RPMI8226 (cell line): ENCODE measurements at places on chromosomes 1 and 21.

DNA sequence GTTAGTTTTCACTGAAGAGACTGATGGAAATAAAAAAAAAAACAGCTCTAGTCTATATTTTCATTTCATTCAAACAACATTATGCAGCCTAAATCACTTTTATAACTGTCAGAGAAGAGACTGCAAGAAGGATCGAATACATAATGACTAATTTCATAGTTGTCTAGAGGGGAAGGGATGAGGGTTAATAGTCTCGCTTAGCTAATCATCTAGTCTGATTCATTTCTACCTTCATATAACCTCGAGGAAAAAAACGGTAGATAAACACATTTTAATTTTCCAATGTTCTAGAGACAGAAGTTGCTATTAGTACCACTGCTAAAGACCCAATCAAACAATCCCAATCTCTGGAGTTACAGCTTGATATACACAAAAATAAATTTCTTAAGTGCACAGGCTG lies 3.5 kb downstream of the FUBP1 start:
- no peak for DNase-seq

DNA sequence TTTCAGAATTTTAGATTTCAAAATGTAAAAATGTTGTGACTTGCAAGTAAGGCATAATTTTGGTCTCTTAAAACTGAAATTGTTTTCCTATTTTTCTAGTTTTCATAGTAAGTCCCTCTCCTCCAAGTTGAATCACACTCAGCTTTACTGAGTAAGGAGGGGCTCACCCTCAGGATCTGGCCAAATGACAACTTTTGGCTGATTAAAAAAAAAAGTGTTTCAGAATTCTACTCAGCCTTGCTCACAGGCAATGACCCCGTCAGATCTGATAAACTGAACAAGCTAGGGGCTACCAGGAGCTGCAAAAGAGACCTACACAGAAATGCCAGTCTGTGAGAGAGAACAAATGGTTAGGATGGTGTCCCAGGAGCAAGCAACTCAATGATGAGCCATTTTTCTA lies 159.8 kb downstream of the PBX1 start:
- no peak for DNase-seq

DNA sequence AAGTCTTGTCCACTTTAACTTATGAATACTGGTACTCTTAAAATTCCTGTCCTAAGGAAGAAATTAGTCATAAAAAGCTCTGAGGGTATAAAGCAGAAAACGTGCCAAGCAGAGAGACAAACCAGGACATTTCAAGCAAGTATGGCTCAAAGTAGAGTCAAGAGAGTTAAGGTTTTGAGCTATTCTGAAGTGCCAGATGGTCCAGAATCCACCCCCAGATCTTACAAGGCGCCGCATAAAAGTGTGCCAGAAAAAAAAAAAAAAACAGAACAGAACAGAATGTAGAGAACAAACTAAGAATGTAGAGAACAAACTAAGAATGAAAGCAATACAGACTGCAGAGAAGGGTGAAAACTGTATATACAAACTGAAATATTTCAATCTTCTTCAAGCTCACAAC lies 12.5 kb downstream of the EPS15 start:
- DNase-seq: no peak

GRCh38 chr1:208562151-208562960 lies 318.2 kb upstream of the PLXNA2 start:
- no peak for DNase-seq

GRCh38 chr1:200985481-200985880 lies 38.0 kb downstream of the KIF21B start:
- no peak for DNase-seq

DNA sequence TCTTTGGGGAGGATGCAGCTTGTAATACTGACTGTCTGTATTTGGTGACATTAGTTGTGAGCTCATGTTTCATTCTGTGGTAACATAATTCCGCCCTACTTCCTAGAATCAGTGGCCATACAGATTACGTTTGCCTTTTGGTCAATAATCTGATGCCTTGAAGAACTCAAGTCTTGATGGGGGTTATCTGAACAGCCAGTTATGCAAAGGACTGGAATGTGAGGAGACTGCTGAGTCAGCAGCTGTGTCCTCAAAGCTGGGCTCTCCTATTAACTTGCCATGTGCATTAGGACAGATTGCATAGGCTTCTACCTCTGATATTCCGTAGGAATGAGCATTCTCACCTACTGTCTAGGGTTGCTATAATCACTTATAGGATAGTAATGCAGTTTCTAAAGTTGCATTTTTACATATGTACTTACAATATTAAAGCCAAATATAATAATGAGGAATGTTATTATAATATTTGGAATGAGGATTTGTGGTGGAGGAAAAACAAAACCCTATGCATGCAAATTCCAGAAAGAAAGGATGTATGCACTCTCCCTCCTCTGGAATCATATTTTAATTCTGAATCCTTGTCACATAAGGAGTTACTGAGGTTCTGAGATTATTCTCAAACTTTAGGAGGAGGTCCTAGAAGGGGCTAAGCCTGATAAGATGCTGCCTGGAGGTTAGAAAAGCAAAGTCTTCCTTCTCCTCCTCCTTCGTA lies 116.0 kb downstream of the NOS1AP start:
- DNase-seq: no peak

GRCh38 chr21:44855572-44855971 lies 17.9 kb downstream of the PTTG1IP start:
- no peak for DNase-seq

DNA sequence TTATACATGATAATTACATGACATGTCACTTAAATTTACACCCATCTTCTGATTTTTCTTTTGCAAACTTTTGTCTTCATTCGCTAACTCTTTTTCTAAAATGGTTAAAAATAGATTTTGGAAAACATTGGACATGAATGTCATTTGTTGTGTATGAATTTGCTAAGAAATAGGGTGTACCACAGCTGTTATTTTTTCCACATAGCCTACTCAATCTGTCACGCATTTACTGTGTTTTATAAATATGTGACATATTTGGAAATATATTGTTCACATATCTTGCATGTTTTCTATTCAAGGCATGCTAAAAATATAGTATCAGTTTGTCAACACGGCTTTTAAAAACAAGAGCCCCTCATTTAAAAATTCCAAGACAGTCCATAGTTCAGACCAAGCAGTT lies 47.9 kb upstream of the TARBP1 start:
- DNase-seq: no peak

DNA sequence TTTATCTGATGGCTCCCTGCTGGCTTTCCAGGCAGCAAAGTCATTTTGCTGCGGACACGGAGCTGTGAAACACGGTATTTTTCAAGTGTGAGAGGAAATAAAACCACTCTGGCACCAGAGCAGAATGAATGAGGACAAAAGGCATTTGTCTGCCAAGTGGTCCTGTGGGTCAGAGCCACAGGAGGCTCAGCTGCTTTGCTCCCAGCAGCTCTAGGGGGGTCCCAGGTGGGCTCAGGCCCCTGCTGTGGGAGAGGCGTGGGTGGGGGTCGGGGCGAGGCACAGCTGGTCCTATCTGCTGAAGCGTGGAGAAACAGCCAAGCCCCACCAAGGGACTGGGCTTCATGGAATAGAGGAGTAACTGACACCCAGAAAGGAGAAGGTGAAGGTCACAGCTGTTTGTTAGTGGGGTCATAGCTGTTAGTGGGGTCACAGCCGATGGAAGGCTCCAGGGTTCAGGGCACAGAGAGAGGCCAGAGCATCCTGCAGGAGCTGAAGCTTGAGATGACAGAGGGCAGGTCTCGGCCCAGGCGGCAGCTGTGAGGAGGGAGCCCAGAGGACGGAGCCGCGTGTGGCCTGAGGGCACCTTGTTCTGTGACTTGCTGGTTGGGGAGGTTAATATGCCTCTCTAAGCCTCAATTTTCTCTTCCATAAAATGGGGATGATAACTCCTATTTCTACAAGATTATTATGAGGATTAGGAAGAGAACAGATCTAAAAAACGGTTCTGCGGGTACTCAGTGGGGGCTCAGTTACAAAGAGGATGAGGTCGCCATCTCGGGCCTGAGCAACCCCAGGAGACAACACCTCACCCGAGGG lies 7.1 kb downstream of the KIF17 start:
- DNase-seq: no peak

DNA sequence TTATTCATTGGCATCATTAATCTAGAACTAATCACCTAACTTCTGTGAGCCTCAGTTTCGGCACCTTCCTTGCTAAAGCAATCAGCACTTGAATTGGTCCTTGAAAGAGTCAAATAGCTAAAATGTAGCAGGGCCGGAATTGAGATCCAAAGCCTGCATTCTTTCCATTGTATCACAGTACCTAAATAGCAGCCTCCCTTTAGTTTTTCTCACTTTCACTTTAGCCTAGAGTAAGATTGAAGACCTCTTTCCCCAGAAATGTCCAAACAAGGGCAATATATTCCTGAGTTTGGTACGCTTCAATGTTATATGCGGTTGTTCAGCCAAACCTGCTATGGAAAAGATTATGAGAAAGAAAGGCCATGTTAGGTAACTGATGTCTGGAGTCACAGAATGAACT lies 121.9 kb upstream of the BMP8A start:
- DNase-seq: no peak

DNA sequence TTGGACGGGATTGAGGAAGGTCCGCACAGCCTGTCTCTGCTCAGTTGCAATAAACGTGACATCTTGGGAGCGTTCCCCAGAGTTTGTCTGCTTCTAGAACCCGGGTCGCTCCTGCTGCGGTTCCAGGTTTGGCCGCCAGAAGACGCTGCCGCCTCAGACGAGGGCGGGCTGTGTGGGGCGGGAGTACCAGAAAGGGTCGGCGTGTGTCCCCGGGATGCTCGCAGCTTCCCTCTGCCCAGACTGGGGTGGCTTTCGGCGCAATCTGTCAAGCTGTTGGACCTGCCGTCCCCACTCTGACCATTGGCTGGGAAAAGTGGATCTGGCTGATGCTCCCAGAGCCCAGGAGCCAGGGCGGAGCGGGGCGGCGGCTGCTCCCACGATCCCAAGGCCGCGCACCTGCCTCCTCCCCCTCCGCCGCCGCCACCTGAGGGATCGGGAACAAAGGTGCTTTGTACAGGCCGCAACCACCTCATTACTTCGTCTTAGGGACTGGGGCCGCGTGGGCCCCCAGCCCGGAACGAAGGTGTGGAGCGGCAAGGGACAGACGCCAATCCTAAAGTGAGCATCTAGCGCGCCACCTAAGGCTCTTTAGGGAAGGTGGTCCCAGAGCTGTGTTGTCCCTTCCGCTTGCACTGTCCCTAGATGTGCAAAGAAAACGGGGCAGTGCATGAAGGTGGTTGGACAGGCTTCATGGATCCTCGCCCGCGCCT lies 683 bp upstream of the EFNA4 start:
- DNase-seq: peak; percentile 64

DNA sequence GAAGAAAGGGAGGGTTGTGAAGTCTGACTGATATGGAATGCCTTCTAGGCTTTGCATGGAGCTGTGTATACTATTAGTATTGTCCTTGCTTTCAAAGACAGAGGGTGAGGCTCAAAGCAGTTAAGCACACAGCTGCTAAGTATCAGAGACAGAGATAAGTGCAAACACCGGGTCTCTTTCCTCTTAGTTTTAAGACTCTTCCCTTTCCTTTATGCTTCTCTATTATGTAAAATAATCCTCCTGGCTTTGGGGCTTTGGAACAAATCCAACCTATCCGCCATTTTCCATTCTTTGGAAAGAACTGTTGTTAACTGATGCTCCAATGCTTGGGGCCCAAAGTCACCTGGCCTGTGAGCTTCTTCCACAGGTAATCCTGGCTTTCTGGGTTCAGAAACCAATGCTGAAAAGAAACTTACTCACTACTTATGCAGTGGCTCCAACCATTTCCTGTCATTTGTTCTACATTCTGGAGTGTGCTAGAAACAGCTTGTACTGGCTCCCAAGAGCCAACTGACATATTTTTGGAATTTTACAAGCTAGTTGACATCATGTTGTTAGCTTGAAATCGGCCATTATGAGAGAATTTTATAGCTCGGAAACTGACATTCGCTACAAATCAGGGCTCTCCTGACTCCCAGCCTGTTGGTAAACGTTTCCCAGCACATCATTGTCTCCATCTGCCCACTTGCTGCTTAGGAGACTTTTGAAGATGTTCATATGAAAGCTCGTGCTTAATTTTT lies 67.5 kb downstream of the DNTTIP2 start:
- no peak for DNase-seq

- no peak for DNase-seq
Observed at GRCh38 chr1:223662943-223663342, 2.6 kb downstream of the CAPN8 start.

DNA sequence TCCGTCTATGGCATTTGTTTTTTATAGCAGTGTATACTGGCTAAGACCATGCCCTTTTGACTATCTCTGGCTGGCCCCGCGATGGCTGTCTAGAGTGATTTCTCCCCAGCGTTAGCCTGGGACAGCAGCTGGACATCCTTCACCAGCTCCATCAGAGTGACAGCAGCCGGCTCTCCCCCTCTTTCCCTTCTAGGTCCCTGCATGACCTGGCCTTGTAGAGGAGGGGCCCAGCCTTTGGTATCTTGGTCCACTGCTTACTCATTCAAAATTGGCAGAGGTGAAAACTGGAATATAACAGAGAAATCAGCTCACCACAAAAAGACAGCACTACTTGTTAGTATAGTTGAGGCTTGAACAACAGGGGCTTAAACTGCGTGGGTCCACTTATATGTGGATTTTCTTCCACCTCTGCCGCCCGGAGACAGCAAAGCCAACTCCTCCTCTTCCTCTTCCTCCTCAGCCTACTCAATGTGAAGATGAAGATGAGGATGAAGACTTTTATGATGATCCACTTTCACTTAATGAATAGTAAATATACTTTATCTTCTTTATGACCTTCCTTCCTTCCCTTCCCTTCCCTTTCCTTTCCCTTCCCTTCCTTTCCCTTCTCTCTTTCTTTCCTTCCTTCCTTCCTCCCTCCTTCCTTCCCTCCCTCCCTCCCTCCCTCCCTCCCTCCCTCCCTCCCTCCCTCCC lies 29.4 kb upstream of the B3GALNT2 start:
- DNase-seq: no peak

GRCh38 chr1:160117709-160118183 lies 2.2 kb downstream of the ATP1A2 start:
- no peak for DNase-seq

DNA sequence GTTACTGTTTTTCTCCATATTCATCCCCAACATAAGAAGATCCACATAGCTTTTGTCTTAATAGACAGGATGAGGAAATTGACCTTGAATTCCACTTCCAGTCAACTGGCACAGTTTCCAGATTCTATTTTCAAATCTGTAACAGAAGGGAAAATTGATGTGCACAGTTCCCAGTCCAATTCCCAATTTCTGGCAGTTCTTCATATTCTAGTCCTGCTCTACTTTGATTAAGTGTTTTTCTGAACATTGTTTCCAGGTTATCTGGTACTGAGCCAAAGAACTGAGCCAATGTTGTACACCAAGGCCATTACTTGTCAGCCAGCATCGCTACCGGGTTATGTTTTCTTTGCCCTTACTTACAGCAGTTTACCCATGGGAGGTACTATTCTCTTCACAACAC lies 1755.4 kb downstream of the PLA2G4A start:
- DNase-seq: no peak
